ENCODE measurements at places on chromosomes 7 and 10.
A peak's percentile ranks its signal among the peaks of the same experiment; 100 is the strongest.

DNA sequence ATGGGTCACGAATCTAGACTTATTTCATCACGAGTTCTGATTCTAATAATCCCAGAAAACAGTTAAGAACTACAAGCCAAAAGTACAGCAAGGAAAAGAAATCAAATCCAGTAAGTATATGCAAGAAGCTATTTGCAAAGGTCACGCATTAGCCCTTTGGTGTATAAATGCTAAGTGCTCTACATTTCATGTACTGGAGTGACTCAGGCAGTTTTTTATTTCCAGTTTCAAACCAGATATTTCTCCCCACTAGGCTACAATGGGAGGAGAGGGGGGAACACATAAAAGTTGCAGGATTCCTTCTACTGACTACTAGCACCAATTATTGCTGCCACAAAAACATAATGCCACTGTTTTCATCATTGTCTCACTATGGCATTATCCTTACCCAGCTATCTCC lies 148.0 kb downstream of the NRCAM start:
- DNase-seq, result no peak

DNA sequence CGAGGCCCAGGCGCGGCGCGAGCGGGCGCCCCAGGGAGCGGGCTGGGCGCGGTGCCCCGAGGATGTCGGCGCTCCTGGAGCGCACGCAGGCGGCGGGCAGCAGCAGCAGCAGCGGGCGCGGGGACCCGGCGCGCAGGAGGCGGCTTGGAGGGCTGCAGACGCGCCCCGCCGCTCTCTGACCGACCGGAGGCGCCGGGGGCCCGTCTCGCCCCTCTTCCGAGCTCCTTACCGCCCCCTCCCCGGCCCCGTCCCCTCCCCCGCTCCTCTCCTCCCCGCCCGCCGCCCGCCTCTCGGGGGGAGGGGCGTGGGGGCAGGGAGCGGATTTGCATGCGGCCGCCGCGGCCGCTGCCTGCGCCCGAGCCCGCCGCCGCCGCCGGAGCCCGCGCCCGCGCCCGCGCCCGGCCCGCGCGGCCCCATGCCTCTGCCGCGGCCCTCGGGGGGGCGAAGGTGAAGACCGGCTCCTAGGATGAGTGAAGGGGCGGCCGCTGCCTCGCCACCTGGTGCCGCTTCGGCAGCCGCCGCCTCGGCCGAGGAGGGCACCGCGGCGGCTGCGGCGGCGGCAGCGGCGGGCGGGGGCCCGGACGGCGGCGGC lies at the start of gene NRG3:
TSS of gene NRG3 (plus strand) at position 320 of the 592 bp plus-strand sequence.
- DNase-seq, result no peak

DNA sequence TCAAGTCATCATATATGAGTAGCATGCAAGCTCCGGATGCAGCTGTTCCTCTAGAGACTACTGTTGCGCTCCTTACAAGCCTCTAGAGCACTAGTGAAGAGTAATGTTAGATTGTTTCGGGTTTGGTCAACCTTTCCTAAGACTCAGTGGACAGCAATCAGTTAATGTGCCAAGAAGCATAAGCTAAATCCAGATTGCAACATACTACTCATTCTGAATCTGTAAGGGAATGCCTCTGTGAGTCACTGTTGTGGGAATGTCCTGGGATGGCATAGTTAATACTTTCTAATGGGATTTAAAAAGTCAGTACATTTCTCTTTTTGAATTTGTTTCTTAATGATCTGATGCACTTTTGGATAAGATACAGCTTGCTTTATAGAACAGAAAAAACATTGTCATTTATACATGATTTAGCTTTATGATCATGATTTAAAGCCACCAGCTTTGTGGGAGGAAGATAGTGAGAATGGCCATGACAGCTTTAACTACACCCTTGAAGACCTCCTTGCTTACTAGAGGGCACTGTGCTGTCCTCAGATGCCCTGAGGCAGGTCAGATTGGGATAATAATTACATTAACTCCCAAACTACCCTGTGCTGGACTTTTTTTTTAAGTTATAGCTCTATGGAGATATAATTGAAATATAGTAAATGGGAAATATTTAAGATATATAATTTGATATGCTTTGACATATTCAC lies 138.4 kb downstream of the SDK1 start:
- no peak for DNase-seq

GRCh38 chr7:144720710-144721109 lies 115.1 kb downstream of the TPK1 start:
- no peak for DNase-seq

DNA sequence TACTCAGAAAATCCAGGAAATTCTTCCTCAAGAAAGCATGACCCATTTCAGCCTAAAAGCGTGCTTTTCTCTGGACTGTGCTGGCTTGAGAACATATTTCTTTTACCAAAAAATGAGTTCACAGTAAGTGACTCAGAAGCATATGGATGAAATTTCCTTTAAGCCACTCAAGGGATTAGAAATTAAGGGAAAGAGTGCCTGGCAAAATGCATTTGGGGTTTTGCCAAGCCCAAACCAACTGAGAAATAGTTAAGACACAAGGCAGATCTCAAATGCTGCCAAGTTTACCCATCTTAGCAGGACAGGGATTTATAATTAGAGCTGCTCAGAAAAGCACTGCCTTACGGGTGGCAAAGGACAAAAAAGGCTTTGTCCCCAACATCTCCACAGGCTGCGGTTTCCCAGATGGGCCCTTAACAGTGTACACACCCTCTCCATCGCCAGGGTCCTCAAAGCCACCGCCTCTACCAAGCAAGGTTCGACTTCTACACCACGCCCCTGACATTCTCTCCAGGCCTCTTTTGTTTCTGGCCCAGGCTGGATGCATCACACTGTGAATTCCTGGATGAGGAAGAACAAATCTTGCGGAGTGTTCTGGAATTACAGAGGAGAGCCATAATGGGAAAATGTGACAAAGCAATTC lies 30.1 kb upstream of the CDHR3 start:
- no peak for DNase-seq

GRCh38 chr7:29372351-29373090 lies 177.9 kb downstream of the CHN2 start:
- no peak for DNase-seq

DNA sequence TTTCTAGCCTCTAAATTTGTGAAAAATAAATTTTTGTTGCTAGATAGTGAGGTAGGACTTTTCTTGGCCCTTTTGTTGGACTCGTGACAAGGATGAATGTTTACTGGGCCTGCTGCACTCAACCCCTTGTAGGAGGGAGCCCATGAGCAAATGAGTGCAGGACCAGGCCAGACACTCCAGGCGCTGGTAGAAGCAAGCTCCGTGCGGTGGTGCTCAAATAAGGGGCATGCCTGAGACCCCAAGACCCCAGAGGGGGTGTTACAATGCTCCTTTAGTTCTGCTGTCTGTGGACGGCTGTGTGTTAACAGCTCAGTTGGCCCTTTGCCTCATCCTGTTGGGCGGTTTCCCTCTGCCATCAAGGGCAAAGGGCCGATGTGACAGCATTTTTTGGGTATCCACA lies 1195.3 kb upstream of the PHF14 start:
- no peak for DNase-seq

- DNase-seq, result no peak
Observed at GRCh38 chr7:27420702-27421101, 178.1 kb downstream of the EVX1 start.

GRCh38 chr7:157928171-157928794 lies 591.5 kb downstream of the DNAJB6 start:
- no peak for DNase-seq

- DNase-seq, result peak; percentile 61
Observed at GRCh38 chr7:954330-955238, at the start of gene ADAP1. ADAP1 (minus strand) TSS chr7:954680; CDS start chr7:954477, 203 bp downstream.

GRCh38 chr10:72932259-72933015 lies 22.2 kb downstream of the PLA2G12B start:
- DNase-seq, result no peak

GRCh38 chr10:60434418-60435046 lies 44.9 kb upstream of the ANK3 start:
- DNase-seq, result no peak

DNA sequence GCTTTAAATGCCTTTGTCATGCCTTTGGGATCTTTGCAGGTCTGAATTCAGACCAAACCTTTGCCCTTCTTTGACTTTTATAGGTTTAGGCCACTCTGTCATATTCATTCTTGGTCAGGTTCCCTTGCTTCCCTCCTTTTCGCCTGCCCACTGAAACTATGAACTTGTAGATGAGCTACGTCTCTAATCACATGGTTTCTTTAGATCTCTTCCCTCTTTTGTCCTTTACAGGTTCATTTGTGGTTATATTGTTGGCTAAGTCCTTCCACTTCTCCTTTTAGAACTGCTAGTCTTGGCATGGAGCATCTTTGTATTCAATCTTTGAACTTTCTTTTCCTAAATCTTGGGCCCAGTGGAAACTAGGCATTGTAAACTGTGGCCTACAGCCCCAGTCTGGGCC lies 104.0 kb upstream of the ZEB1 start:
- DNase-seq, result no peak

DNA sequence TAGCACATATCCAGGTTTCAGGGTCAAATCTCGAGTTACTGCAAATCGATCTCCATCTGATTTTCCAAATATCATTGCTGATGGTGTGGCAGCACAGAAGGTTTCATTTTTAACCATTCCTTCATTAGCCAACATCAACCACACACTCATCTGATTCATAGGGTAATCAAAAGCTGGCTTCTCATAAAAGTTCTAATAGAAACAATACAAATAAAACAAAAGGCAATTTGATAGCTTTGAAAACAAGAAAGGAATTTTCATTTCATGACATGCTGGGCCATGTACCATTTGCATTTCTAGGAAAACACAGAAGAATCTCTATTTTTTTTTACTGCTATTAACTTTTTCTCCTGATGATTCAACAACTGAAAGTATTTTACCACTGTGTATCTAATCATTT lies 147.7 kb upstream of the SLC26A5 start:
- no peak for DNase-seq

DNA sequence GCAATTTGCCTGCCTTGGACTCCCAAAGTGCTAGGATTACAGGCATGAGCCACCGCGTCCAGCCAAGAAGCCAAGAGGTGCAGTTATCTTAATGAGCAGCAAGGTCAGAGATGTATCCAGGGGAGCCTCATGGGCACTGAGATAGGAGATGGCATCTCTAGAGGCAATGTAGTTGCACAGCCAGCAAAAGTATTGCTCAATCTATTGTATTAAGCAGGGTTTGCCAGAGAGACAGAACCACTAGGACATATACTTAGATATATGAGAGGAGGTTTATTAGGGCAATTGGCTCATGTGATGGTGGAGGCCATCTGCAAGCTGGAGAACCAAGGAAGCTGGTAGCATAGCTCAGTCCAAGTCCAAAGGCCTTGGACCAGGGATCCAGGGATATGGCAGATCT lies 16.3 kb upstream of the VPS26A start:
- DNase-seq, result no peak

- DNase-seq, result no peak
Observed at GRCh38 chr7:67432536-67433234, 436.1 kb downstream of the TYW1 start.

GRCh38 chr10:13788711-13789447 lies 202.1 kb downstream of the PRPF18 start:
- DNase-seq, result no peak

GRCh38 chr7:116340201-116340847 lies 130.0 kb downstream of the TES start:
- DNase-seq, result no peak

GRCh38 chr7:1130021-1130990 lies 29.7 kb downstream of the ZFAND2A start:
- no peak for DNase-seq
